Aorta (tissue), 5 donors: ENCODE measurements at places on chromosomes 16 and 17. TPM values are rescaled to one million over a fixed set of nuclear protein-coding genes. Genes with fewer than 3 reads are reported as not detected.

Gene MRPS34
- 74.2 TPM for polyA plus RNA-seq

Gene SLC47A1
- polyA plus RNA-seq, result 5.9 TPM

Gene GNG13
- polyA plus RNA-seq, result not detected

Gene NMRAL1
- polyA plus RNA-seq, result 28.2 TPM

DNA sequence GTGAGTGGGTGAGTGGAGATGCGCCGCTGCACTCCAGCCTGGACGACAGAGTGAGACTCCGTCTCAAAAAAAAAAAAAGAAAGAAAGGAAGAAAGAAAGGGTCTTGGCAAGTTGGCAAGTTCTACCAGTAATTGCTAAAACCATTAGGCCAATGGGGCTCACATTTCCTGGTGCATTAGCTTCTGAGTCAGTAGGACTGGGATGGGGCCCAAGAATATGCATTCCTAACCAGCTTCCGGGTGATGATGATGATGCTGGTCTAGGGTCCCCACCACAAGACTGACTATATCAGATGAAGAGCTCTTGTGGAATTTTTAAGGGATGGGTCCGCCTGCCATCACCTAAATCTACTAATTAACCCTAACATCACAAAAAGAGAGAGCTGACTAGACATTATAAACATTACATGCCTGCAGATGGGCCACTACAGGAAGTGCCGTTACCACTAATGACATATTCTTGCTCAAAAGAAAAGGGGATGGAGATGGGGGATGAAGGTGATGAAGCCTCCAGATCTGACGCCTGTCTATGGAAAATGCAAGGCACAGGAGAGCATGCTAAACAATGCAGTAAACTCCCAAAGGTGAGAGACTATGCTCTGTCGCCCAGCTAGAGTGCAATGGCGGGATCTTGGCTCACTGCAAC lies 13.1 kb downstream of the MYH11 start:
- no peak for DNase-seq

GRCh38 chr16:19168371-19169081 lies 486 bp downstream of the SYT17 start:
- DNase-seq, result no peak

DNA sequence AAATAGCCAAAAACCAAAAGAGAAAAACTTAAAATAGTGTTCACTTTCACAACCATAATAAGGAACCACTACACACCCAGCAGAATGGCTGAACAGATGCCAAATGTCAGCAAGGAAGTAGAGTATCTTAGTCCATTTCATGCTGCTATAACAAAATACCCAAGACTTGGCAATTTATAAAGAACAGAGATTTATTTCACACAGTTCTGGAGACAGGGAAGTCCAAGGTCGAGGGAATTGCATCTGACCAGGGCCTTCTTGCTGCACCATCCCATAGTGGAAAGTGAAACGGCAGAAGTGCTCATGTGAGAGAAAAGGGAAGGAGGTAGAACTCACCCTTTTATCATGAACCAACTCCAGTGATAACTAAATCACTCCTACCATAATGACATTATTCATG lies 33.8 kb upstream of the CCL22 start:
- no peak for DNase-seq

- DNase-seq, result no peak
Measured at GRCh38 chr17:60656499-60656898, 21.2 kb upstream of the BCAS3 start.

- no peak for DNase-seq
Measured at GRCh38 chr17:40993839-40994238, at the start of gene KRTAP3-3. Gene KRTAP3-3, minus strand, starts transcription at chr17:40994164. Its CDS starts 67 bp downstream, at chr17:40994097.

- no peak for DNase-seq
Measured at GRCh38 chr17:48011405-48012150, 26.0 kb downstream of the COPZ2 start.
